ENCODE measurements at places on chromosomes 7 and 10.

- DNase-seq: no peak
Observed at GRCh38 chr10:49129376-49129775, 4.4 kb downstream of the FAM170B start.

DNA sequence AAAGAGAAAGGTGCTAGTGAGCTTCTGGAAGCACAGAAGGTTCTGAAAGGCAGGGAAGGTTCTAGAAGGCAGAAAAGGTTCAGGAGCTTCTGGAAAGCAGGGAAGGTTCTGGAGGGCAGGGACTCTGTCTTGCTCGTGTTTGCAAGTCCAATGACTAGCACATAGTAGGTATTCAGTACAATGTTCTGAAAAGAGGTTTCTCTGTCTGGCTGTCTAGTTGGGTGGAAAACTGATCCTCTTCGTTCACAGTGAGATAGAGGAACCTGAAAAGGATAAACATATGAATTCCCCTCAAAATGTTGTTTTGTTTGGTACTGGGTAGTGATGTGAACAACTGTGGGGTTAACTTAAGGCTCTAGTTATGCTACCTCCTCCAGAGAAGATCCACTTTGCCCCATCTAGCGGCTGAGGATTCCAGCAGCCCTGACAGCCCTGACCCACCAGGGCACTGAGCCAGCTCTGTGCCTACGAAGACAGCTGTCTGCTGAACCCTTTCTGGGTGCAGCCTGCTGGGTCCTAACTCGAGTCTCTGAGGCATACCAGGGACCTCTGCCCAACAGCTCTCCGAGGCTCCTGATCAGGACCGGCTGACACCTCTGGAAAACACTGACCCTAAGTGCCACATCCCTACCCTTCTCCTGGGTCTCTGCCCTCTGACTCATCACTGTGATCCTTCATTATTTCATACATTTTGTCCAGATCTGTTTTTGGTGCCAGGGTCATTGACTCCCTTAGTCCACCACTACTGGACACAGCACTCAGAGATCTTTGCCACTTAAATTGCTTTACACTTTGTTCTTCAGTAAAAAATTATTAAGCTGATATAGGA, 15.4 kb downstream of the PTPRN2 start:
- no peak for DNase-seq

GRCh38 chr10:58385784-58386112, 538 bp downstream of the TFAM start:
- no peak for DNase-seq

GRCh38 chr7:105269397-105269796, 119.3 kb downstream of the SRPK2 start:
- no peak for DNase-seq

- DNase-seq: peak; percentile 26
Observed at GRCh38 chr7:150876817-150877526, 24.7 kb downstream of the AOC1 start.

- no peak for DNase-seq
Observed at GRCh38 chr10:52391927-52392602, 78.0 kb downstream of the DKK1 start.

DNA sequence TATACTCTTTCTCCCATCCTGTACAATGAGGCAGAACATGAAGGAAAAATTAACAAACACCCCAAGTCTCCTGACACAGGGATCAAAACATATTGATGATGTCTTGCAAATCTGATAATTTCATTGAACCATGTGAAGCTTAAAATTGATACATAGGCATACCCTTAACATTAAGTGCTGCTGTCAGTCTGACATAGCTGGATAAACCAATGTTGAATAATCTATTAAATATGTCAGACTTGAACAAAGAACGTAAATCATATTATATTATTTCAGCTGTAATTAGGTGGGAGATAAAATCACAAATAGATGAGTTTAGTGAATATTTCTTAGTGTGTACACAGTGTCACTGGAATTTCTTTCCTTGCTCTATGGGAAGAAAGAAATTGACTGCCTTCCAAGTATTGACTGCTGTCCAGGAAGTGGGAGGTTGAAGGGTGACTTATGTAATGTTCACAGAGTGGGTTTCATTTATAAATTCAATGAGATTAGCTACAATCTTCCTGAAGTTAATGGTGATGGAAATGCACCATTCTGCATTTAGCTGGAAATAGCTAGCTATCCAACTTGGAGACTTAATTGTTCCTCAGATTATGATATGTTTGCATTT, 170.8 kb downstream of the AUTS2 start:
- no peak for DNase-seq

- DNase-seq: no peak
Observed at GRCh38 chr10:110057456-110057855, 49.7 kb downstream of the ADD3 start.

DNA sequence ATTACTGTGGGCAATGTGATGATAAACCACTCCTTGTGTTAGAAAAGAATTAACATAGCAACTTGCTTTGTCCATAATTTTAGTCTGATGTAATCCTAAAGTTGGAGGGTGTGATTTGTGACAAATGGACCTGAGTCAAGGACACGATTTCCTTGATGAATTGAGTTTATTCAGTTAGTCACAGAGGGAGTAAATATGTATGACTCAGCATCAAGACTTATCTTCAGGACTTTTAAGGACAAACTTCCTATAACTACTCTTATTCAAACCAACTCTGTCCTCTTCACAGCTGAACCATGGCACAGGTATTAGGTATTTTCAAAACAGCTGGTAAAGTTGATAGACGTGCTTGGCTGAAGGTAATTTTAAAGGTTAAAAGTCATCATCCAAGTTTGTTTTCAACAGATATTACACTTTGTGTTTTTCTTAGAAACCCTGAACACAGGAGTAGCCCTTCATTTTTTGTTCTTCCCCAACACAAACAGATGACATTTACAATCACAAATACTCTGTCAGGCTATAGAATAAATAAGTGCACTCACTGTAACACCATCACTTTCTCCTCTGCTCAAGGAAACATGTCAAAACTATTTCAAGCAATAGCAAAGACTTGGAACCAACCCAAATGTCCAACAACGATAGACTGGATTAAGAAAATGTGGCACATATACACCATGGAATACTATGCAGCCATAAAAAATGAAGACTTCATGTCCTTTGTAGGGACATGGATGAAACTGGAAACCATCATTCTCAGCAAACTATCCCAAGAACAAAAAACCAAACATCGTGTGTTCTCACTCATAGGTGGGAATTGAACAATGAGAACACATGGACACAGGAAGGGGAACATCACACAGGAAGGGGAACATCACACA, 54.5 kb downstream of the COA1 start:
- DNase-seq: no peak

DNA sequence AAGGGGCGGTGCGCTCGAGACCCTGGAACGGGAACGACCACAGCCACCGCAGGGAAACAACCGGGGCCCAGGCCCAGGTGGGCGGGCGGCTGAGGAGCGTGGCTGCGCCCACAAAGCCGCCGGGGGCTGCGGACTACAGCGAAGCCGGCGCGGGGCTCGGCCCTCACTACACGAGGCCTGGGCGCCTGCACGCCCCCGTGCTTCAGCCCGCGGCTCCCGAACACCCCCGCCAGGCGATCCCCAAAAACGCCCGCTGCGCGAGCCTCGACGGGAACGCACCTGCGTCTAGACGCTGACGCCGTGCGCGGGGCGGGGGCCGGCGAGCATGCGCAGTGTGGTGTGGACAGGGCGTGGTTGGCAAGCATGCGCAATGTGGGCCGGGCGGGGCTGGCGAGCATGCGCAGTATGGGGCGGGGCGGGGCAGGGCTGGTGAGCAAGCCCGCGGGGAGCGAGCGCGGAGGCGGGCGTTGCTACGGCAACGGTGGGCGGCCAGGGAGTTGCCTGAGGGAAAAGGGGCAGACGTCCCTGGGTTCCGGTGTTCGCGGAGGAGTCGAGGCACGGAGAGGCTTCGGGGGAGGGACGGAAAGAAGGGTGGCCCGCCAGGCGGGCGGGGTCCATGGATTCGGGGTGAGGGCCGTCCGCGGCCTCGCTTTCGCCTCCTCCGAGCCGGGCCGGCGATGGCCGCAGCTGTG, at the start of gene RNF32:
RNF32 (plus strand) TSS at position 518 of the 692 bp plus-strand sequence. CDS start 3,104 bp downstream, outside the sequence.
- peak; percentile 89 for DNase-seq

- DNase-seq: no peak
Observed at GRCh38 chr10:117626228-117626627, 83.7 kb downstream of the EMX2 start.

GRCh38 chr10:26479766-26480492, 41.8 kb downstream of the APBB1IP start:
- DNase-seq: peak; percentile 14

- DNase-seq: no peak
Observed at GRCh38 chr7:102927312-102927933, 14.6 kb downstream of the LRRC17 start.

- DNase-seq: no peak
Observed at GRCh38 chr7:46571996-46572395, 650.9 kb upstream of the IGFBP3 start.

DNA sequence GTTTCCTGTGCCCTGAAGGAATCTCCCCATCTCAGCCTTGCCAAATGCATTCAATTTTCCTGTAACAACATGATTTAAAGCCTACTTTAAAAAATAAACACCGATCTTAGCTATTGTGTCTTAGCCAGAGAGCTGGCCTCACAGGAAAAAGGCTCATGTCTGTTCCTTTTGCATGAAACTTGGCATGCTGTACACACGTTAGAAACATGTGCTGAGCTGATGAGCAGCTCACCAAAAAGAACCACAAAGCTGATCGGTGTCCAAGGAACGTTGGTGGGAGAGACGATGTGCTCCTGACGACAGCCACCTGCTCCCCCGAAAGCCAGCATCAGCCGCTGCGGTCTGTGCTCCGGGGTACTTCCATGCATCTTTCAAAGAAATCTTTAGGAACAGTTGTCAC, 135.9 kb downstream of the ADARB2 start:
- DNase-seq: no peak

Data from stimulated activated CD8-positive, alpha-beta memory T cell treated with anti-CD3 and anti-CD28 coated beads, Interleukin-7, amount 100 ng/mL, for 4 hours (primary cell).